ENCODE measurements at places on chromosomes 4 and X.

- no peak for DNase-seq
Observed at GRCh38 chrX:13369256-13370030, 49.6 kb upstream of the ATXN3L start.

DNA sequence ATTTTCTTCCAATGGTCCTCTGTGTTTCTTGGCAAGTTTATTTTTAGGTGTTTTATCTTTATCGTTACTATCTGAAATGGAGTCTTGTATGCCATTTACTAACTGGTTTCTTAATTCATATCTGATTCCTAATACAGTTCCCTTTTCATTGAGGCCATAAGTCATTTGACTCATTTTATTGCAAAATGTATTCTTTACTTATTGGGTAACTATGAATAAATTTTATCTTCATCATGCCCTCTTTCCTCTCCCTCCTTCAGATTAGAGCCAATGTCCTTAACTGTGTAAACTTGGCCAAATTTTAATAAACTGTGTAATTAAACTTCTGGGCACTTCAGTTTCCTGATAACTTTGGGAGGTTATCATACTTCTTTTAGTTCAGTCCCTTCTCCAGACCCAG lies 19.3 kb upstream of the MSMO1 start:
- no peak for DNase-seq

- DNase-seq, result no peak
Observed at GRCh38 chr4:88138561-88138960, 19.9 kb downstream of the ABCG2 start.

DNA sequence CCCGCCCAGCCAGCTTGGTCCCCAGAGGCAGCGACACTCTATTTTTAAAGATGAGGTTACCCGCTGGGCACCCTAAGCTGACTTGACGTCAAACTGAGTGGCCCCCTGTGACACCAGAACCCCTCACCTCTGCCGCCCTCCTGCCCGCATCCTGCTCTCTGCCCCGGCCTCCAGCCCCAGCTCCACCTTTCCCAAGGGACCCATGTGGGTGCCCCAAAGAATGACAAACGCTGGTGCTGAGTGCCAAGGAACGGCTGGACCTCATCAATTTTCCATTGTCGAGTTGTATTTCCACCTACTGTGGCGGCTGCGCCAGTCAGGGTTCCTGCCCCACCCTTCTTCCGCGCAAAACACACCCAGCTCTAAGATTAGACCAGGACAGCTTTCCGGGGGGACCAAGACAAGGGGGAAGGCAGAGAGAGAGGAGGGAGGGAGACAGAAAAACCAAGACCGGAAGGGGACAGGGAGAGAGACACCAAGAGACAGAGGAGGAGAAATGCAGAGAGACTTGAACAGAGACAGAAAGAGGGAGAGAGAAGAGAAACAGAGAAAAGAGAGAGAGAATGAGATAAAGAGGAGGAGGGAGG lies 2.0 kb downstream of the PRKX start:
- DNase-seq, result no peak

GRCh38 chrX:95346856-95347255 lies 1337.8 kb upstream of the DIAPH2 start:
- no peak for DNase-seq

DNA sequence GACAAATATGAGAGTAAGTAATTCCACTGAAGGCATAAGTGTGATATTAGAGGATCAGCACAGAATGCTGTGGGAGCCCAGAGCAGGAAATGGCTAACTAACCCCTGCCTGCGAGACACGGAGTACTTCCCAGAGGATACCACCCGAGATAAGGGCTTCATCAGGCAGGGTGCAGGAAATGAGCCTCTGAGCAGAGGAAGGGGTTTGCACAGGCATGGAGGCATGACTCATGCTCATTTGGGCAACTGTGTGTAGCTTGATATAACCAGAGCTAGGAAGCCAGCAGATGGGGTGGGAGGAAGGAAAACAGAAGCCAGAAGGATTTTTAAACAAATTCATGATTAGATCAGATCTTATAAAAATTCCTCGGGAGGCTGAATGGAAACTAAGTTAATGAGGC lies 70.0 kb upstream of the TSPAN5 start:
- DNase-seq, result no peak

DNA sequence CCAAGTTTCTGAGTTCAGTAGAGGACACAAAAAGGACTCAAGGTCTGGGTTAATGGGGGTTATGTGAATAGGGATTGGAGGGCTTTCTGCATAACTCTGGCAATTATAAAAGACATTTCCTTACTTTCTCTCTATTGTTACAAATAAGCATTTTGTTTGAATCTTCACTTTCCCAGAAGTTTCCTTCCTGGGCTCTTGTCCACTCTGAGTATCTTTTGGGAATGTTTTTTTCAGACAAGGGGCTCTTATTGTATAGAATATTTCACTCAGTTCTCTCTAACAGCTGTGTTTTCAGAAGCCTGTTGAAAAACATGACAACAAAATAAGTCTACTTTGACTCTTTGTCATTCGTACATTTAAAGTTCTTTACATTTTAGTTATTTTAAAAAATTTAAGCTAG lies 57.6 kb upstream of the MAP9 start:
- no peak for DNase-seq

- DNase-seq, result no peak
Observed at GRCh38 chrX:4239650-4240540, 526.4 kb upstream of the PRKX start.
